ENCODE measurements at places on chromosomes 11 and 22.
A peak's percentile ranks its signal among the peaks of the same experiment; 100 is the strongest.

- peak; percentile 96 for DNase-seq
These were observed 576 bp downstream of the TMEM258 start for GRCh38 chr11:61791737-61792309.

- no peak for DNase-seq
These were observed 45.4 kb downstream of the GRAMD1B start for GRCh38 chr11:123475469-123475868.

DNA sequence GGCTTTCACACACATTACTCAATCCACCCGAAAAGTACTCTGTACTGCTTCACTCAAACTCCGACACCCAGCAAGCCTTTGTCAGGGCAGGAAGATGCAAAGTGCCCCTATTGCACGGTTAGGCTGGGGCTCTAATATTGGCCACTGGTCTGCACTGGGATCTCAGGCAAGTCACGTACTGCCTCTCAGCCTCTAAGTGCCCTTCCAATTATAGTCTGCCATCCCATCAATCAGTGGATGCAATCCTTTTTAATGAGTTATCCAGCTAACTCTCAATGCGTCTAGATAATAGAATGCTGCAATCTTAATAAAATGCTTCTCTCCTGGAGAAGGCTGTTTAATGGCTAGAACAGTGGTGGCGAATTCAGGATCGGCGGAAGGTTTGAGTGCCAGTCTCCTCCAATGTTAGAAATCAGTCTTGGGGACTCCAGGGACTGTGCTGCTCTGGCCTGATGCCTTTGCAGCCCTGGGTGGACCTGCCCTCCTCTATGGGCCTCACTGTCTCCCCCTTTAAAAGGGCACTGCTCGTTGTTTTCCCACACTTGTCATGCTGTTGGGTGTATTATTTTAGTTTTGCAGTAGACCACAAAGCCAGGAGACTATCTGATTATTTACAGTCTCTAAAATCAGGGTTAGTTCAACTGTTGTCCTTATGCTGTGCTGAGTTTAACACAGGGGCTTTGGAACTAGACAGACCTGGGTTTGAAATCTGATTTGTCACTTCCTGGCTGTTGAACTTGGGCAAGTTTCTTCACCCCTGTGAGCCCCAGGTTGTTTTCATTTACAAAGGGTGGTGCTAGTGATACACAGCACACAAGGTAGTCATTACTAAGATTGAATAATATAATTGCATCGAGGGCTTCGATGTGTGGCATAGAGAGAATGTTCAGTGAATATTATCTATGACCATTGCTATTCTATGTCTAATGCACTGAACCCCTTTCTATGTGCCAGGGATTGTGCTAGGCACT, 36.7 kb downstream of the CLMP start:
- no peak for DNase-seq

DNA sequence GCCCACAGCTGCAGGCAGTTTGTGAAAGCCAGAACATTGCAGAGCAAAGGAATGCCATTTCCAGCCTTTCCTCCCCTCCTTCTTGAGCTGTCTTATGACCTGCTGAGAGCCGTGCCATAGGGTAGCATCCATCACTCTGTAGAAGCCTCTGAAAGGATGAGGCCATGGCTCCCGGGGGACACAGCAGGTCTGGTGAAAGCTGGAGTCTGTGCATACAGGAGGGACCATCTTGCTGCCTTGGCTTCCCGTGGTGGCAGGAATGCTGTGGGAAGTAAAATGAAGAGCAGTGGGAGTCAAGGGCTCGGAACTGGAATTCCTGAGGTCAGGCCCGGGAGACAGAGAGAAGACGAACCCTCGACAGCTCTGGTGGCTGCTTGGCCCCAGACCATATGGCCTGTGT, 30.9 kb downstream of the ANO1 start:
- no peak for DNase-seq

DNA sequence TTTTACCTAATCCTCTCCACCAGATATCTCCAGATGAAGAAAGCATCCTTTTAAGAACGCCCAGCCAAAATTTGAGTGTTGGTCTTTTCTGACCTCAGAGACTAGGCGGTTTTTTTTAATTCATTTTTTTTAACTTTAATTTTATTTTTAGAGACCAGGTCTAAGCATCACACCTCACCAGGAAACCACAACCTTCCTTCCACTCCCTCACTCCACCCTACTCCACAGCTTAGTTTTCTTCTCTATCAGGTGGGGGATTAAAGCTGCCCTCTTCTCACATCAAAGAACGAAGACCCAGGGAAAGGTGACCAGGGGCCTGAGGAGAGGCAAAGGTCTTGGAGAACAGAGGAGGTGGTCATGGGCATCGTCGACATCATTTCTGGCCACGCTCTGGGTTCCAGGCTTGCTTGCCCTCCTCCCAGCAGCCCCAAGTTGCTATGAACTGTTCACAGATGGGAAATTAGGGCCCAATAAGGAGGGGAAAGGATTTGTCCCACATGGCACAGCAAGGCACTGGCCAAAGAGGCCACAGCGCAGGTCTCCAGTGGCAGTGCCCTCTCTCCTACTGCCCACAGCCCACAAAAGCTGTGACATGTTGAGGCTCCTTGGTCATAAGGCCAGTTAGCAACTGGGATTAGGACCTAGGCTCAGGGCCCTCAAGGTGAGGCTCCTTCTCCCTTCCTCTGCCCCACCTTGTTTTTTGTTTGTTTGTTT, 1.4 kb upstream of the PEX16 start:
- DNase-seq: no peak

DNA sequence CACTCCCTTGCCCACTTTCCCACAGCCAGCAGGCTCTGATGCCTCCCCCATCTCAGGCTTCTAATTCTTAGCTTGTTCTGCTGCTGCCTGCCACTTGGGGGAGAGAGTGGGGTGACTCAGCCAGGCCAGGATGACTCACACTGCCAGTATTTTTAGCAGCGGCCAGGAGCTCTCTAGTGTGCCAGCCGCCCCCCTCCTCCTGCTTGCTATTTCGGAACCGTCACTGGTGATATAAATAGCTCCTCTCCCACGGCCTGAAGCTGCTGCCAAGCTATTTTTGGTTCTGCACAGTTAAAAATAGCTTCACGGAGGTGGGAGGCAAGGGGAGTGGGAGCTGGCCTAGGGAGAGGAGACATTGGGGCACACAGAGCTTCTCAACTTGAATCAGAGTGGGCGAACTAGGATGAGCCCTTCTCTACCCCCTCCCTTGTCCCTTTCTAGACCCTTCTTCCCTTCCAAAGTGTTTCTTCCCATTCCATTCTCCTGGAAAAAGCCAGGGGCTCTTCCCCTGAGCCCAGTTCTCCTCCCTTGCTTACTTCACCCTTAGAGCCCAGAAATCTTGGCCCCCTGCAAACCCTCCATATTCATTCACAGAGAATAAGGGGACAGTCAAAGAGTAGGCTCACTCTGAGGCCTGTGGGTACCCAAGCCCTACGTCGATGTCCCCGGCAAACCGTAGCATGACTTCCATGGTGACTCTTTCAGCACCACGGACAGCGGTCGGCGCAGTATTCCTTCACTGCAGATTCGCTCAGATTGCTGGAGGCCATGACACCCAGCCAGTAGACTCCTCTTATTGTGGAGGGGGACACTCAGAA, 2.5 kb upstream of the NPAS4 start:
- peak; percentile 83 for DNase-seq

- DNase-seq: no peak
These were observed 3.9 kb downstream of the CAPRIN1 start for GRCh38 chr11:34055218-34056000.

DNA sequence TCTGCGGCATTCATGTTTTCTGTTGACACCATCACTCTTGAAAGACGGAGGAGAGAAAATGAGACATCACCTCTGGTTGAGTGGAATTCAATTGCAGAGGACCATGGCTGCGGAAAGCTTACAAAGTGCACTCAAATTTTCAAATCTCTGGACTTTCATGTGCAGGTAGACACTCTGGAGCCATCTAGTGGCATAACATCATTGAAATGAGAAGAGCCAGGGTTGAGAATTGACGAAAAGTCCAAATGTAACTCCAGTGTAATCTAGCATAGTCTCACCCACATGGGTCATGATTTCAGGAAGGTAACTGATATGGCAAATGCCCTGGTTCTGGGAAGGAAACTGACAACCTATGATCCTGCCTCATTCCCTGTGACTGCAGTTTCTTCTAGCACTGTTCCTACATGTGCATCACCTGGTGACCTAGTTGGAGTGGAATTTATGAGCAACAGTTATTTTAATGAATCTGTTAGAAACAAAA, 687.8 kb downstream of the KCNA4 start:
- DNase-seq: peak; percentile 48

- DNase-seq: peak; percentile 52
These were observed 55.3 kb downstream of the TRMU start for GRCh38 chr22:46390652-46391301.

- DNase-seq: no peak
These were observed 1.5 kb downstream of the HSPA8 start for GRCh38 chr11:123060277-123061000.

Measured in Ammon's horn (tissue), 1 donor.